Activated T-cell treated with anti-CD3 and anti-CD28 coated beads, Interleukin-2, amount 50 U/mL, for 48 hours (primary cell): ENCODE measurements at places on chromosomes 5 and 9.

- no peak for DNase-seq
Measured at GRCh38 chr5:68817632-68818031, 276.2 kb upstream of the SLC30A5 start.

GRCh38 chr9:99249619-99250018 lies 27.5 kb downstream of the SEC61B start:
- no peak for DNase-seq

- DNase-seq, result no peak
Measured at GRCh38 chr9:112894699-112895098, 4.0 kb upstream of the SLC46A2 start.

- no peak for DNase-seq
Measured at GRCh38 chr5:129345213-129345924, 114.7 kb upstream of the ADAMTS19 start.

DNA sequence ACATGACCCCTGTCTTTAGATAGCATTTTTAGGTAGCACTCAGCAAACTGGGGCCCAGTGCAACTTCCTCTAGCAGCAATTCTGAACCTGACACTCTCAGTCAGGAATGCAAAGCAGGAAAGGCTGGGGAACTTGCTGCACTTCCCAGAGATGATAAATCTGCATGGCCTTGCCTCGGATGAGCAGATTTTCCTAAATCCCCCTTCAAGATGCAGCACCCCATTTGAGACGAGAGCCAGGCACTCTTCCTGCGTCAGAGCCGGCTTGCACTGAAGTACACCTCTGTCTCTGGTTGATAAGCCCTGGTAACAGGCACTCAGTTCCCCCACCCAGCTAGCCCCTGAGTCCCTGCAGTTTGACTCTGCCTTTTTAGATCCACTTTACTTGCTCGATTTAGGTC lies 296.7 kb upstream of the PANK3 start:
- DNase-seq, result no peak
